ENCODE measurements at places on chromosomes 12 and 14.

DNA sequence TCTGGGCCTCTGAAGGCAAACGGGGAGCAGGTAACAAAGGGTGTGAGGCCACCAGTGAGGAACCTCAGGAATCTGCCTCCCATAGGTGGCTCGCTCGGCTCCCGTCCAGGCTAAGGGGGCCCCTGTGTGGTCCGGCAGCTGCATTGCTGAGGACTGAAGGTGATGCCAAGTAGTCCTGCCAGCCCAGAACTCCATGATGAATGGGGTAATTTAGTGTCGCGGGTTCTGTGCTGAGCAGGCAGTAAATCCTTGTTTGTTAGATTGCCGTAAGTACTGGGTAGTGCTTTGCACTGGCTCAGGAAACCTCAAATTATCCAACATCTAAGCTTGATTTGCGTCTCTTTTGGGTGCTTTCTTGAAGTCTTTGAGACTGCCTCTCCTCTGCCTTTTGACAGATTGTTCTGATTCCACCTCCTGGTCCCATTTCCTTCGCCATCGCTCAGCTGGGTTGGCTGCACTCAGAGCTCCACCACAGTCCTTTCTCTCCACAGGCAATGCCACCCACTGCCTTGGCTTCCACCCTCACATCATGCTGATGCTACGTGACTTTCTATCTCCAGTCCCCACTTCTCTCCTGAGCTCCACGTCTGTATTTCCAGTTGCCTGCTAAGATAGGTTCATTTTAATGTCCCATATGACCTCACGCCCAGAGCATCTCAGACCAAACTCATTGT lies 392.0 kb downstream of the FUT8 start:
- DNase-seq: peak; percentile 26

GRCh38 chr12:48040354-48040753 lies 36.1 kb upstream of the COL2A1 start:
- no peak for DNase-seq

DNA sequence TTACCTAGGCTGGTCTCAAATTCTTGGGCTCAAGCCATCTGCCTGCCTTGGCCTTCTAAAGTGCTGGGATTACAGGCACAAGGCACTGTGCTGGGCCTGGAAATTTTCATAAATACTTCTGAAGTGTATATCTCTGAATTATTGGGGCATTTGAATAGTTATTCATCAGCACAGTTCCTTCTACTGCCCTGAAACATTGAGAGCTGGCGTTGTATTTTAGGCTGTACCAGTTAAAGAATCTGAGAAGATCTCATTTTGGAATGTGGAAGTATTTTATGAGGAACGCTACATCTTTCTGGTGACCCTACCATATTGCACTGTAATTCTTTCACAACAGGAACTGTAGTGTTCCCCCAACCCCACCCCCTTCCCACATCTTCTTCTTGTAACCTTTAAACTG lies 349.0 kb upstream of the RGS6 start:
- no peak for DNase-seq

GRCh38 chr12:28089338-28089737 lies 100.9 kb upstream of the CCDC91 start:
- DNase-seq: no peak

GRCh38 chr12:124227951-124228711 lies 66.8 kb upstream of the RFLNA start:
- DNase-seq: peak; percentile 10
